Activated CD4-positive, alpha-beta T cell treated with anti-CD3 and anti-CD28 coated beads for 36 hours (primary cell): ENCODE measurements at places on chromosomes 3 and 15. TPM values are rescaled to one million over a fixed set of nuclear protein-coding genes. Genes with fewer than 3 reads are reported as not detected.

Gene CCR2
- not detected for total RNA-seq

DNA sequence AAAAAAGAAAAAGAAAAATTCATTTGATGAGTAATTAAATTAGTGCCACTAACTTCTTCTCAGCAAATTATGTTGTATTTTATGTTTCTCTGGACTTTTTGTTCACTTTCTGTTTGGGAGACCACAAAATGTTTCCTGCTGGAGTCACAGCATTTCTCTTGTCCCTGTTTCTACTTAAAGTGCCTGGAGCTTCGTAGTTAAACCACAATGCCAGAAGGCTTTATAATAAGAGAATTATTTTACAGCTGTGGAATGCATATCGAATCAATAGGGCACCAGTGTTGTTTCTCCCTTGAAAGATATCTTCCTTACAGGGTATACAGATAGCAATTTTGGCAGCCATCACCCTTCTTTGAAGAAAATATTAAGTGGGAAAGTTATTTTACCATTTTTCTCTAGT lies 3.2 kb downstream of the DTWD1 start:
- DNase-seq = no peak
- no peak overlapping the region for H3K4me3 ChIP-seq
- H3K27me3 ChIP-seq = no peaks in the 10 kb centered on the region
- H3K36me3 ChIP-seq = peaks cover 31% of the 10 kb centered on the region
- H3K4me1 ChIP-seq = peaks cover 33% of the 10 kb centered on the region

- no peak overlapping the region for H3K4me3 ChIP-seq
- H3K36me3 ChIP-seq = peaks cover 1% of the 10 kb centered on the region
- no peak for DNase-seq
- H3K27ac ChIP-seq = no peak overlapping the region
- H3K4me1 ChIP-seq = peaks cover 6% of the 10 kb centered on the region
- H3K27me3 ChIP-seq = no peaks in the 10 kb centered on the region
Measured at GRCh38 chr3:4634894-4635293, 141.7 kb downstream of the ITPR1 start.

GRCh38 chr3:49591615-49592014 lies 37.3 kb downstream of the BSN start:
- no peaks in the 10 kb centered on the region for H3K4me1 ChIP-seq
- no peak overlapping the region for H3K27ac ChIP-seq
- no peak for DNase-seq

Gene MAP3K13
- total RNA-seq = 17.6 TPM

DNA sequence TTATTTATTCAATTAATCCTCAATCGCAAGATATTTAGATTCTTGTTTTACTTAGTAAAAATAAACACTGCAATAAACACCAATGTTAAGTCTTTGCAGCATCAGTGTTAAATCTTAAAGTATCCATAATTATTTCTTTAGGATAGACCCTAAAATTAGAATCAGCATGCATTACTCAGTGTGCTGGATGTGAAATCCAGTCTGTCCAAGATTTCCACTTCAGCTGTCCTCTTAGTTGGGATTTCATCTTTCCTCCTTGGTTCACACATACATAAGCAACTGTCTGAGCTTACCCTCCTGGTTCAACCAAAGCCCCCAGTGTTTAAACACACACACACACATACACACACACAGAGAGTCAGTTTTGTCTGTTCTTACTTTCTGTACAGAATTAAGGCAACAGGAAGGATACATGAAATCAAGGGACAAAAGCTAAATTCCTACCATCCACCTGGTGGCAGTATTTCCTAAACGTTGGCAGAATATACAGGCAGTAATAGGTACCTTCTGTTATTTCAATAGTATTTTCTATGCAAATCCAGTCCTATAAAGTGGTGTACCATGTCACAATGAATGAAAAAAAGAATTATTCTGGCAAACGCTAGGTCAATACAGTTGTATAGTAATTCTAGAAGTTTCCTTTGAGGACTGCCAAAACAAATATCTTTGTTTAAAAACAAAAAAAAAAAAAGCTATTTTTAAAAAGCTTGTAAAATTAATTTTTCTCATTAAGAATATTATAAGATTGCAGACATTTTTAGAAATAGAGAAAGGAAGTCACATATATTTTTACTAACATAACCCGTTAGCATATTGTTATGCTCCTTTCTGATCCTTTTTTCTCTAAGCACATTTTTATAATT lies 27.3 kb upstream of the DMXL2 start:
- H3K27me3 ChIP-seq = no peaks in the 10 kb centered on the region
- DNase-seq = peak; percentile 44
- H3K27ac ChIP-seq = no peak overlapping the region
- H3K4me1 ChIP-seq = no peaks in the 10 kb centered on the region

DNA sequence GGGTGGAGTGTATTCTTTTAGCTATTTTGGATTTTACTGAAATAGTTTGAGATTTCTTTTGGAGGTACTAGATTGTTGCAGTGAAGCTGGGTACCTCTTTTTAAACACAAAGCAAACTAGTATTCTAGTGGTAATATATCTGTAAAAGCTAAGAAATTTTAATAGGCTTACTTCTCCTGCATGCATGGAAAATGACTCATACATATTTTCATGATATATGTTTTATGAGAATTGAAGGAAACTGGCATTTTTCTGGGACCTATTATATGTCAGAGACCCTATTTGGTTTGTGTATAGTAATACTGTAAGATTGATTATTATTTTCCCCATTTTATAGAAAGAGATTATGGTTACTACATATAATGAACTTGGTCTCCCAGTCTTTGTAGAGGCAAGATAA lies 851.0 kb downstream of the DIPK2A start:
- H3K4me1 ChIP-seq = no peaks in the 10 kb centered on the region
- DNase-seq = no peak
- H3K36me3 ChIP-seq = no peaks in the 10 kb centered on the region
- H3K27ac ChIP-seq = no peak overlapping the region
- H3K4me3 ChIP-seq = no peak overlapping the region

- peaks cover 39% of the 10 kb centered on the region for H3K27me3 ChIP-seq
- H3K4me1 ChIP-seq = peaks cover 4% of the 10 kb centered on the region
Measured at GRCh38 chr3:124883766-124884473, 3.2 kb downstream of the ITGB5 start.

DNA sequence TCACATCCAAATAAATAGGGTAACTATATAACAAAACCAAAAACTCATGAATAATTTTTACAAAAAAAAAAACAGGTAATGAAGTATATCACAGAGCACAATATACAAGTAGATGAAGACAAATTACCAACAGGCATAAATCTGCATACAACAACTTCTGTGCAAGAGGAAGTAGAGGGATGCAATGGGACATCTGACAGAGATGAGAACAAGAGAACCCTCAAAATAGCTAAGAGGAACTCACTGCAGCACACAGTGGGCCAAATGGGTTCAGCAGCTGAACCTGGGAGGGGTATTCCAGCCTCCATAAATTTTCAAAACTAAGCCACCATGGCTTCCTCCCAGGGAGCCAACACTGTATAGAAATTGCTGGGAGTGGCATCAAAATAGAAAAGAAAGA lies 9.6 kb upstream of the BTLA start:
- H3K4me3 ChIP-seq = no peak overlapping the region
- H3K27me3 ChIP-seq = no peaks in the 10 kb centered on the region
- no peak overlapping the region for H3K27ac ChIP-seq

- peak overlapping the region; percentile 88 for H3K27ac ChIP-seq
- H3K4me3 ChIP-seq = peak overlapping the region; percentile 41
Measured at GRCh38 chr3:4821975-4822374, 157.3 kb upstream of the BHLHE40 start.

Gene GP5
- total RNA-seq = 0.39 TPM

Gene APBA2
- 12.8 TPM for total RNA-seq

DNA sequence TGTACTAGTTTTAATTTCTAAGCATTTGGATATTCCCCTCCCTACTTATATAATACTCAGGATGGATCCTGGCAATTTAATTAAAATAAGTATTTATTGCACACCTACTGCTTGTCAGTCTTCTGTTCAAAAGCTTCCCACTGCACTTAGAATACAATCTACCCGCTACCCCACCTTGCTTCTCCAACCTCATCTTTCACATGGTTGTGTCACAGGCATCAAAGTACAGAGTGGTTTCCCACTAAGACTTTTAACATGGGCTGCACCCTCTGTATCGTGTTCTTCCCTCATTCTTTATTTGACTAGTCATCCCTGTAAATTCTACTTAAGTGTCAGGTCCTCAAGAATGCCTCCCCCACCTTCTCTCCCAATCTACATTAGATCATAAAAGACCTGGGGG lies 35.0 kb downstream of the RIOX2 start:
- peaks cover 12% of the 10 kb centered on the region for H3K36me3 ChIP-seq
- H3K4me3 ChIP-seq = no peak overlapping the region
- peaks cover 15% of the 10 kb centered on the region for H3K4me1 ChIP-seq
- no peak overlapping the region for H3K27ac ChIP-seq
- H3K27me3 ChIP-seq = no peaks in the 10 kb centered on the region

Gene FBXO40
- not detected for total RNA-seq

GRCh38 chr15:85950101-85950500 lies 129.6 kb upstream of the AGBL1 start:
- H3K4me1 ChIP-seq = peaks cover under 1% of the 10 kb centered on the region
- peaks cover 2% of the 10 kb centered on the region for H3K27me3 ChIP-seq
- no peak overlapping the region for H3K4me3 ChIP-seq
- H3K36me3 ChIP-seq = no peaks in the 10 kb centered on the region
- DNase-seq = no peak
- H3K27ac ChIP-seq = no peak overlapping the region

Gene TEX9
- 1.5 TPM for total RNA-seq

Gene ZWILCH
- 27.4 TPM for total RNA-seq

Gene HIGD2B
- total RNA-seq = not detected

DNA sequence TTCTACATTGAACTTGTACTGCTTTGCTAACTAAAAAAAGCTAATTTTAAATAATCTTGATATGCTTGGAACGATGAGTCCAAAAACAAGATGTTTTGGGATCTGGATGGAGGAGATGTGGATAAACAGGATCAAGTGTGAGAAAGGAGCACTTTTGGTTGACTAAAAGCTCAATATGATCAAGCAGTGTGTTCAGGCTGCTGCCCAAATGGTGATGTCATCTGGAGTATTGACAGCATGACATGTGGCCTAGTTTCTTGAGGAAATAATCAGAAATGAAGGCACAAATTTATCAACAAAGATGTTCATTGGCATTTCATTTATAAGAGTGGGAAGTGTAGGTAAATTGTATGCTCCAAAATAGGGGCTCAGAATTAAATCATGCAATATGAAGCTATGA lies 161.2 kb downstream of the SOX2 start:
- DNase-seq = no peak
- H3K27ac ChIP-seq = no peak overlapping the region
- H3K27me3 ChIP-seq = peaks cover 4% of the 10 kb centered on the region
- H3K4me1 ChIP-seq = no peaks in the 10 kb centered on the region
- no peak overlapping the region for H3K4me3 ChIP-seq
- H3K36me3 ChIP-seq = no peaks in the 10 kb centered on the region

GRCh38 chr3:58178528-58179234 lies 32.1 kb downstream of the DNASE1L3 start:
- peak overlapping the region; percentile 61 for H3K4me3 ChIP-seq
- DNase-seq = peak; percentile 43
- H3K4me1 ChIP-seq = peaks cover 13% of the 10 kb centered on the region
- H3K27ac ChIP-seq = no peak overlapping the region
- H3K27me3 ChIP-seq = peaks cover 4% of the 10 kb centered on the region

- H3K27me3 ChIP-seq = peaks cover 4% of the 10 kb centered on the region
- H3K4me1 ChIP-seq = no peaks in the 10 kb centered on the region
- no peak overlapping the region for H3K27ac ChIP-seq
Measured at GRCh38 chr15:88126695-88127431, 129.7 kb downstream of the NTRK3 start.

Gene FGF7
- total RNA-seq = not detected

Gene TP53BP1
- total RNA-seq = 23.9 TPM

DNA sequence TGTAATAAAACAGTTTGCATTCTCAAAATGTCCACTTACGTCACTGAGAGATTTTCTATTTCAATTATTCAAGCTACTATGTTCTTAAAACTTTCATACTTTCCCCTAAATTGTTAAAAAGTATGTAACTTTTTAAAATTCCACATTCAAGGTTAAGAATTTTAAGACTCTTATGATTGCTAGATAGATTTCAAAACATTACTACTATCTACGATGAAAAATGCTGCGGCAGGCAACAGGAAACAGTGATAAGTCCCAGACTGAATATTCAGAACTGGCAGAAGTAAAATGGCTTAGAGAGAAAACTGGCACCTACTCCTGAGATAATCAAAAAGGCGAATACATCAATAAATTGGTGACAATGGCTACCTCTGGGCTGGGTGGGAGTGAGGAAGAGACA lies 16.2 kb downstream of the ATP13A3 start:
- no peak overlapping the region for H3K27ac ChIP-seq
- no peak for DNase-seq
- no peak overlapping the region for H3K4me3 ChIP-seq
- no peaks in the 10 kb centered on the region for H3K27me3 ChIP-seq
